ENCODE measurements at places on chromosomes 16 and 17. TPM values are rescaled to one million over a fixed set of nuclear protein-coding genes. Genes with fewer than 3 reads are reported as not detected.

Gene CACNG4
- 9.2 TPM for total RNA-seq

Gene SDK2
- total RNA-seq, result 0.56 TPM

Gene SP6
- 2.8 TPM for total RNA-seq

Gene KCNJ2
- total RNA-seq, result 0.15 TPM

Gene SLC12A3
- not detected for total RNA-seq

Gene NKD1
- 0.30 TPM for total RNA-seq

Gene CSH2
- not detected for total RNA-seq

Gene RCVRN
- total RNA-seq, result not detected

Gene ALDOC
- total RNA-seq, result 2.3 TPM

Gene TMIGD1
- total RNA-seq, result not detected

Gene CASKIN1
- total RNA-seq, result 0.67 TPM

Gene TEKT1
- not detected for total RNA-seq

Gene MT4
- not detected for total RNA-seq
